Fibroblast of the conjunctiva (primary cell): ENCODE measurements at places on chromosomes 11 and 22.
A peak's percentile ranks its signal among the peaks of the same experiment; 100 is the strongest.

GRCh38 chr22:49365910-49366309, 461.8 kb downstream of the BRD1 start:
- DNase-seq: no peak

GRCh38 chr11:103043826-103044678, 47.9 kb downstream of the DCUN1D5 start:
- DNase-seq: no peak

GRCh38 chr22:48432781-48433518, 1394.7 kb downstream of the BRD1 start:
- no peak for DNase-seq

GRCh38 chr11:4203603-4204360, 109.2 kb downstream of the RRM1 start:
- no peak for DNase-seq

- DNase-seq: peak; percentile 46
Observed at GRCh38 chr11:95282291-95282751, 51.3 kb upstream of the SESN3 start.

- DNase-seq: no peak
Observed at GRCh38 chr22:26463101-26463661, 20.4 kb downstream of the HPS4 start.

GRCh38 chr11:14042686-14043465, 80.4 kb downstream of the SPON1 start:
- DNase-seq: no peak

DNA sequence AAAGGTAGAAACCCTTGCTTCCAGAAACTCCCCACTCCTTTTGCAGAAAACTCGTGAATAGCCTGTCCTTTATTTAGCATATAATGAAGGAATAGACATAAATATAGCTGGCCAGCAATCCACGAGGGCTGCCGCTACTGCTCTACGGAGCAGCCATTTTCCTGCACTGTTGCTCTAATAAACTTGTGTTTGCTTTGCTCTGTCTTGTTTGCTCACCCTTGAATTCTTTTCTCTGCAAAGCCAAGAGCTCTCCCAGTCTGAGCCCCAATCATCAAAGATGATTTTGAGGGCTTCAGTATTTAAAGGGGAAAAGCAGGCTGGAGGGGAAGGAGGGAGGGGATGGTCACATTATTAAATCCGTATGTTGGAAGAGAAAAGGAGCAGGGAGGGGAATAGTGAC, 16.6 kb upstream of the CHKA start:
- DNase-seq: no peak

DNA sequence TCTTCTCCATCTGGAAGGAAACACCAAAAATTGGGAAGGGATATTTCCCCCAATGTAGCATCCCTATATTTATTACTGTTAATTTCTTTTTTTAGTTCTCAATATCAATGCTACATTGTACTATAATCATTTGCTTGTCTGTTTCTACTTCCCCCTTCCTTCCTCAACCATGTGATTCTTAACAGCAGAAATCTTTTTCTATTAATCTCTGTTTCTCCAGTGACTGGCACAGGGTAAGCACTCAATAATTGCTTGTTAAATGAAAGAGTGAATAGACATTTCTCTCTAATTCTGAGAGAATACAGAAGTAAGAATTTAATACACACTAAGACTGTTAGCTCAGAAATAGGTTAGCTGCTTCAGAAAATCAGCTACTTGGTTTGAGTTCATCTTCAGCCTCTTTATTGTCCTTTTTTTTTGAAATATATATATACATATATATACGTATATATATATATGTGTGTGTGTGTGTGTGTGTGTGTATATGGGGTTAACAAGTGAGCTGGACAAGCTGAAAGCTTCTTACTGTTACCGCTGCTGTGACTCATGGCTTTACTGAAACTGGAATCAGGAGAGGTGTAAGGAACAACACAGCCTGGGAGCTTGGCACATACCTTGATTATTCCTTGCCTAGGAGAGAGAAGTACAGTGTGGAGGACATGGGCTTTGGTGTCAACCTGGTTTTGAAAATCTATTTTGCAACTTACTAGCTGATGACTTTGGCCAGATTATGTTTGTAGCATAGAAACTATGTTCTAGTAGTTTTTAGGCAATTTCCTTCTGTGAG, 26.2 kb upstream of the PDE3B start:
- DNase-seq: no peak

- no peak for DNase-seq
Observed at GRCh38 chr11:60393016-60393415, 3.2 kb upstream of the MS4A14 start.

DNA sequence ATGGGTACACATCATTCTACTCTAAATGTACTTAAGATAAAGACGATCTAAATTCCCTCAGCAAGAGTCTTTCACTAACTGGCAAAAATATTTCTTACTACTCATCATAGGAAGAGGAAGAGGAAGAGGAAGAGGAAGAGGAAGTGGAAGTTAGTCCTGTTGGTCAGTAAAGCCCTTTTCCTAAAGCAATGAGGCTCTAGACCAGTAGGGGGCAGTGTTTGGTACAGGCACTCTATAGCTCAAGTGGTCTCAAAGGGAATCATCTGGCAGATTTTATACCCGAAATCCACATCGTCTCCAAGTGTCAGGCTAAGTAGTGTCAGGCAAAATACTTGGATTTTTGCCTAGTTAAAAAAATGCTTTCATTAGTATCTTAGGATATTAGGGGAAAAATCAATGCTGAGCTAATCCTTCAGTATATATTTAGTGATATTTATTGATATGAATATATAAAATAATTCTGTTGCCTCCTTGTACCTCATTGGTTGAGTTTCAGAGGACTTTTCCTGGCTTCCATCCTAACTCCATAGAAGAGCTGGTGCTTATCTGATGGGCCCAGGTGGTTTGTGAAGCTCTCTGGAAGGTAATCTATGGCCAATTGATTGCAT, 7.7 kb downstream of the BLID start:
- DNase-seq: no peak

DNA sequence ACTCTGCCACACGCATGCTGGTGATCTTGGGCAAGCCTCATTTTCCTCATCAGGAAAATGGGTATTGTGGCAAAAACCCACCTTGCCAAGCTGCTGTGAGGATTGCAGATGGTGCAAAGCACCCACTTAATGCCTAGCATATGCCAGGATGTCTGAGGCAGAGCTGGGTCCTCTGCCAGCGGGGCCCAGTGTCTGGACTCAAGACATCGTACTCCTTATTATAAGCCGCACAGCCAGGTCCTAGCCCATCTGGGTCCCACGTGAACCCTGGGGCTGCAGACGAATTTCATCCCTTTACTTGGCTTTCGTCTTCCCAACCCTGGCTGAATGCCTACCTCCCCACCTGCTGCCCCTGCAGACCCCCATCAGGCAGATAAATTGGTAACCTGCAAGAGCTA, 34.5 kb upstream of the ALX4 start:
- no peak for DNase-seq

DNA sequence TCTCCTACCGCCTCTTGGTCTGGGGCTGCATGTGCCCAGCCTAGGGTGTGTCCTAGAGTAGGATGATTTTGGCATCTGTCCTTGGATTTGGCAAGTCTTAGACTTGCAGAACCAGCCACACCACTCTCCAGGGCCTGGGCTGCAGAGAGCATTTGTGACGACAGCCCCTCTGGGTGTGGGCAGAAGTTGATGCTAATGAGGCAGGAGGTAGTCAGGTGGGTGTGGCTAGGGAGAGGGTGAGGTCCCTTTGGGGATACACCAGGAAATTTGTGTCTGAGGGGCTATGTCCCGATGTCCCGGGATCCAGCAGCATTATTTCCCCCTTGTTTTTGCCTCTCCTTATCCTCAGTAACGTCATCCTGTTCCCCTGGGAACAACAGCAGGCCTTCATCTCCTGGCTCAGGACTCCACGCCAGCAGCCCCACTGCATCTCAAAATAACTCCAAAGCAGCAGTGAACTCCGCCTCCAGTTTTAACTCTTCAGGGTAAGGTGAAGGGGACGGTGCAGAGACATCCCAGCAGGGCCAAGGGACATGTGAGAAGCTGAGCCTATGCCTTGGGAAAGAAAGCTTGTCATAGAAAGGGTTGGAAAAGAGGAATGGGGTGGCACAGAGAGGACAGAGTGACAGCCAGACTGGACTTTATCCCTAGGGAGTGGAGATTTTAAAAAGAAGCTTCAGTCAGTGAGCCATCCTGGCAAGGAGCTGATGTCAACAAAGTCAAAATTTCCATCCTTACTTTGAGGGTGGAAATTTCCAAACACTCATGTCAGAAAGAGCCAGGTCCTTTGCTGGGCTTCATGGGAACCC, 8.0 kb upstream of the TLCD5 start:
- no peak for DNase-seq

DNA sequence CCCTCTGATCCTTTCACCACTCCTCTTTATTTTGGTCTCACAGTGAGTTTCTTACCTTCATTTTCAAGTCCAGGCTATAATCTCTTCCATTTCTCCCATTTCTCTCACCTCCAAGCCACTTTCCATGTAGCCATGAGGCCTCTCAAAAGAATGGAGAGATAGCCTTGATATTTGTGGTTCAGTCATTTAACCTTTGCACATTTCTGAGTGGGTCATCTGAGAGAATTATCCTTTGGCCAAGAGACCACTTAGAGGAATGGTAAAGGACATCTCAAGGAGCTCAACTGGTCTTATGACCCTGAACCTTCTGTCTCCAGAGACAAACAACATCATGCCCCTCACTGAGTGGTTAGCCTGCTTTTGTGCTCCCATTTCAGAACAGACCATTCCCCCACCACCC, 121.1 kb downstream of the KIRREL3 start:
- no peak for DNase-seq

DNA sequence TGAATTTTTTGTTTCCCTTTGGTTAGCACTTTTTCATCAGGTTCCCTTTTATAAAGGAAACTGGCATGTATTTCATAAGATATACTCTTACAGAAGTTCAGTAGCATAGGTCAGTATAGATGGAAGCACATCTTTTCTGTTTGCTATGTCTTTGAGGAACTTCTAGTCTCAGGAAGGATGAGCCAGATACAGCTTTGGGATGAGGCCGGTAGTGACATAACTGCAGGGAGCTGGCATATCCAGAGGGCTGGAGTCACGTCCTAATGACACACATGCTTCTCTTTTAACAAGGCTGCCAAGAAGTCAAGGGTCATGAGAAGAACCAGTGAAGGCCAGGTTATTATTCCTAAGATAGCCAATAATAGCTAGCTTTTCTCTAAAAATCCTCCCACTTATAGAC, 33.3 kb upstream of the ADSL start:
- DNase-seq: no peak

GRCh38 chr11:29161191-29161590, 855.6 kb downstream of the KCNA4 start:
- DNase-seq: no peak

- DNase-seq: no peak
Observed at GRCh38 chr11:129035244-129035643, 92.6 kb upstream of the TP53AIP1 start.
